ENCODE measurements at places on chromosomes 6 and 20.

- no peak for DNase-seq
Observed at GRCh38 chr20:61629602-61630390, 377.7 kb downstream of the CDH4 start.

DNA sequence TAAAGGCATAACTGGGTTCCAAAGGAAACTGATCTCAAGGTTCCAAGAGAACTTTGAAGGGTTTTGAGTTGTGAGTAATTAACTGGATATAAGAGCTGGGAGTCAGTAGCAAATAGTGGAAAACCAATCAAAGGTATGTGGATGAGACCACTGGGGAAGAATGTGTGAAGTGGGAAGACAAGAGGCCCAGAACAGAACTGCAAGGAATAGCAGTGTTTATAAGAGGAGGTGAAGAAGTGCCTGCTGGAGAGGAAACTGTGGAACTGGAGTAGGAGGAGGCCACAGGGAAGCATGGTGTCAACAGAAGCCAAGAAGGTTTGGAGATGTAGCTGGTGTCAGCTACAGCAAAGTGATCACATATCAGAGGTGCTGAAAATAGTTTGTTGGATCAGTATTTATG lies 18.7 kb upstream of the HDAC2 start:
- DNase-seq = no peak

- no peak for DNase-seq
Observed at GRCh38 chr20:40547483-40548091, 141.4 kb downstream of the MAFB start.

DNA sequence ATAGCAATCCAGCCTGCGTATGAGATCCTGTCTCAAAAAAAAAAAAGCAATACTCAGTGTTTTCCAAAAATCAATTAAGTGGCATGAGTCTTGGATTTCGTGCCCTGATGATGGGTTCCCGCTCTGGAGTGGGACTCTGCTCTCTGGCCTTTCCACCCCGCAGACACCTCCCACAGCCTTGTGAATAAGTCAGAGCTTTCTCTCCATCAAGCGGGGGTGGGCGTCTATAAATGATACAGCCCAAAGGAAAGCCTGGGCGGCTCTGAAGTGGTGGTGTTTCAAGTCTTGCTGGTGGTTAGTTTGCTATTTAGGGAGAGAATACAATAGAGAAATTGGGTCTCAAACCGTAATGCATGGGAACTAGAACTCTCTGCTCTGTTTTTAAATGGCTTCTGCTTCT lies 52.5 kb upstream of the TAGAP start:
- DNase-seq = no peak

DNA sequence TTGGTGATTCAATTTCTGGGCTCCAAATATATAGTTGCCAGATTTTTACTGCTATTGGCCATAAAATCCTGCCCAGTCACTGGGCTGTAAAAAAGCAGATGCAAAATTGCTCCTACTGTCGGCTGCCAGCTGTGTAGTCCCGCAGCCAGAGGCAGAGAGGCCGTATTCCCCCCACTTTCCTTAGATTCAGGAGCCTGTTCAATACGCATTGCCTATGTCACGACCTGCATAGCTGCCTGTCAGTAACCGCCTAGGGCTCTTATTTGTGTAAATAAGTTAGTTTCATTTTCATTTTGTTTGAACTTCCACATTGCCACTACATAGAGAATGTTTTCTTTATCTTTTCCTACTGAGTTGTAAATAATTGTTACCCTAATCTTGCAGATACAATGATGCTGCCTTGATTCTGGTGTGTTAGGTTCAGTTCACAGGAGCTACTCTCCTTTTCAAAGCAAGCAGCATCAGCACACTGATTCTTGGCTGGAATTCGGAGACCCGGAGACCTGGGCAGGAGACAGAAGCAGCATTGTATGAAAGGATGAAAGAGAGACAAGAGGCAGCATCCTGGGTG lies 46.0 kb upstream of the UST start:
- no peak for DNase-seq

DNA sequence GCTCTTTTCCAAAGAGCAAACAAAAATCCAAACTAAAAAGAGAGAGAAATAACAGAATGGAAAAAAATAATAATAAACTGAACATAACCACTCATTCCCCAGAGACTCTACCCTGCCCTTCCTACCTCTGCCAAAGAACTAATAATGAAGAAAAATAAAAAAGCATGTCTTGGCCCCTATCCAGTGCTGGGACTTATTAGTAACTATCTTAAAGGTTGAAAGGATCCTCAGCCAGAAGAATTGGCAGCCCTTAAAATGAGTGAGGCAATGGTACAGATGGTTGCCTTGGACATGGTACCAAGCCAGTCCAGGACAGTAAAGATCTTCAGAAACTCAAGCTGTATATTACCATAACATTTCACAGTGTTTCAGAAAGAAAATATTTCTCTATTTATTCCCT lies 279.3 kb downstream of the HACE1 start:
- DNase-seq = no peak

- DNase-seq = no peak
Observed at GRCh38 chr6:35432291-35432690, 19.8 kb upstream of the FANCE start.

GRCh38 chr20:14069796-14070195 lies 74.5 kb downstream of the MACROD2 start:
- no peak for DNase-seq

- no peak for DNase-seq
Observed at GRCh38 chr6:11878029-11878428, 99.4 kb upstream of the ADTRP start.

DNA sequence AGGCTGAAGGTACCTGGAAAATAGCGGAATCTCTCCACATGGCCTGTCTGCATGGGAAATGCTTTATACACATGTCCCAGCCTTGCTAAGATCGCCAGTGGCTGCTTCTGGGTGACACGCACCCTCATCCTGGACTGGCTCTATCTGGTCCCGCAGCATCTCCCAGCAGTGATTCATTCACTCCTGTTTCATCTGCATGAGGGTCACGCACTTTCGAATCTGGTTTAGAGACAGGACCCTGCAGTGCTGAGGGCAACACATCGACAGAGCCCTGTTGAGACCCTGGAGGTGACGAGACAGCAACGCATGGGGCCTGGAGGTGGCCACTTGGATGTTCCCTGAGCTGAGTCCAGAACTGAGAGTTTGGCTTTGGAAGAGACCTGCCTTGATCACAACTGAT lies 136.5 kb downstream of the SMOC2 start:
- no peak for DNase-seq

DNA sequence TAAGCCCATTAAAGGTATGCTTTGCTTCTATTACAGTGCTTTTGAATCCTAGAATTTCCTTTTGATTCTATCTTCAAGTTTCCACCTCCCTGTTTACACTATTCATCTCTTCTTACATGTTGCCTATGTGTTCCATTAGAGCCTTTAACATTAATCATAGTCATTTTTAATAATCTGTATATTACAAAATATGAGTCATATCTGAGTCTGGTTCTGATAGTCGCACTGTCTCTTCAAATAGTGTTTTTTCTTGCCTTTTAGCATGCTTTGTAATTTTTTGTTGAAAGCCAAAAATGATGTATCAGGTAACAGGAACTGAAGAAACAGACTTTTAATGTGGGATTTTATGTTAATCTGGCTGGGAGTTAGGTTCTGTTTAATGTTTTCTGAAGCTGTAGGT lies 68.4 kb downstream of the DNAAF9 start:
- no peak for DNase-seq

DNA sequence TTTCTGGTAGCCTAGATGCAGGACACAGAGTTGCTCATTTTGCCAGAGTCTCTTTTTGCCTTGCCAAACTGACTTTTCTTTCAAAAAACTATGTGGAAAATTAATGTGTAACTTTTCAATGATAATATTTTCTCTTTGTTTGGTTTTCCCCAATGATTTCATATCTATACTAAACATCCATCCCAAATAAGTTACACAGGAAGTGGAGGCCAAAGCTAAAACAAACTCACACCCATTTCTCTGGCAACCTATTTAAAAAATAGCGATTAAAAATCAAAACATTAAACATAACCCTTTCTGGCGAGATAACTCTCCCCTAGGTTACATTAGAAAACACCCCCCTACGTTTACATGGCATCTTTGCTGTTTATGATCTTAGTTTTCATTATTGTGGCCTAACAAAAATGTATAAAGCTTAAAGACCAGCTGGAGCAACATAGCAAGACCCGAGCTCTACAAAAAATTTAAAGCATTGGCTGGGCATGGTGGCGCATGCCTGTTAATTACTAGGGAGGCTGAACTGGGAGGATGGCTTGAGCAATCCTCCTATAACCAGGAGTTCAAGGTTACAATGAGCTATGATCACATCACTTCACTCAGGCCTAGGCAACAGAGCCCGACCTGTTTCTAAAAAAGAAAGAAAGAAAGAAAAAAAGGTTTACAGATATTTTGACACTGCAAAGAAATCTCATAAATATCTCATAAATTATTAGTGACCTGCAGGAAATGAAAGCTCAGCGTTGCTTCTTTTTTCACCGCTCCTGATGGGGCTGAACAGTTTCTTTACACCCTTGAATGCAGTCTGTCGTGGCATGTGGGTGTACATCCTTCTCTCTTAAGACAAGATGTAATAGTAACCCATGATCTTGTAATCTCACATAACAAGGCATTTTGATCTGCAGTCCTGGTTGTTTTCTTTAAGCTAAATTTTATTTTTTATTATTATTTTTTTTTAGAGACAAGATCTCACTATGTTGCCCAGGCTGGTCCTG lies 32.8 kb upstream of the CEP85L start:
- no peak for DNase-seq

- no peak for DNase-seq
Observed at GRCh38 chr6:56916849-56917551, 37.9 kb upstream of the BEND6 start.

- no peak for DNase-seq
Observed at GRCh38 chr6:34036357-34037069, 109.4 kb downstream of the GRM4 start.

- DNase-seq = no peak
Observed at GRCh38 chr20:17854307-17854903, 114.2 kb downstream of the SNX5 start.

GRCh38 chr6:39327507-39327906 lies 5.0 kb upstream of the KCNK16 start:
- no peak for DNase-seq

DNA sequence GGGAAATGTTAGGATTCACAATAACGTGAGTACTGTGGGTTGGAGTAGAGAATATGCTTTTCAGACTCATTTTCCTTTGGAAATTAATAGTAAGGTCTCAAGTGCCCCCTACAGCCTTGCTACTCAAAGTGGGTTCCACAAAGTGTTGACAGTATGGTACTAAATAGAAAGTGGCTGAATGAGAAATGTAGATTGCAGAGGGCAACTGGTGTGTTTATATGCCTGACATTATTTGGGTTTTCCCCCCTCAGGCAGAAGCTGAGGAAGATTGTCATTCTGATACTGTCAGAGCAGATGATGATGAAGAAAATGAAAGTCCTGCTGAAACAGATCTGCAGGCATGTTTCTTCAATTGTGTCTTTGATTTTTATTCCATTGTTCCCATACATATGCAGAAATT lies 5.6 kb downstream of the FBXO9 start:
- DNase-seq = no peak

GRCh38 chr6:26029857-26030653 lies 57.2 kb upstream of the HFE start:
- no peak for DNase-seq

GRCh38 chr6:28542440-28543296 lies 17.0 kb downstream of the GPX5 start:
- DNase-seq = peak; percentile 69

- no peak for DNase-seq
Observed at GRCh38 chr20:5442101-5442500, 125.3 kb upstream of the PROKR2 start.

- DNase-seq = no peak
Observed at GRCh38 chr20:14700639-14700960, 363.2 kb upstream of the FLRT3 start.

- no peak for DNase-seq
Observed at GRCh38 chr6:170130201-170130621, 160.7 kb downstream of the DLL1 start.

GRCh38 chr20:45779011-45779915 lies 12.4 kb downstream of the WFDC3 start:
- no peak for DNase-seq

GRCh38 chr20:37379967-37380828 lies 34.3 kb downstream of the SRC start:
- DNase-seq = no peak

DNA sequence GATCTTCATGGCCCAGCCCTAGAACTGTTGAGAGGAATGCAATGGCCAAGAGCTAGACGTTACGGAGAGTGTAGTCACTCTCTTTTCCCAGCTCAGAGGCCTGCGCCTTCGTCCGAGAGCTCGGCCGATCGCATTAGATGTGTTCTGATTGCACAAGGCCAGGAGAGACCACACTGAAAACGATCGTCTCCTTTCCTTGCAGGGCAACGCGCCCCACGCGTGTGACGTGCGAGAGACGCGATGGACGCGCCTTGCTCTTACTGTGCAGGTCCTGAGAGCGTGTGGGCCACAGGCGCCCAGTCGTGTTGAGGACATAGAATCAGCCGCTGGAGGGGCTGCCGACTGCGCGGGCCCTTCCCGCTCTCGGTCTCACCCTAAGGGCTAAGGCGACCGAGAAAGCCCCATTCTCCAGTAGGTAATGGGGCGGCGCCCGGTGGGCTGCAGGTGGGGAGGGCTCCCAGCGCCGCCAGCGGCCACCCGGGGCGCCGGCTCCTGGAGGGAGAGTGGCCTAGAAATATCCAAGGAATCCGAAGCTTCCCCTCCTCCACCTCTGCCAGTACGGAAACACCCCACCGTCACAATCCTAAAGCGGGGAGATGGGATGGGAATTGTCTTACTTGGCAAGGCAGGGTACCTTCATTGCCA lies 26.9 kb downstream of the TFAP2B start:
- no peak for DNase-seq

DNA sequence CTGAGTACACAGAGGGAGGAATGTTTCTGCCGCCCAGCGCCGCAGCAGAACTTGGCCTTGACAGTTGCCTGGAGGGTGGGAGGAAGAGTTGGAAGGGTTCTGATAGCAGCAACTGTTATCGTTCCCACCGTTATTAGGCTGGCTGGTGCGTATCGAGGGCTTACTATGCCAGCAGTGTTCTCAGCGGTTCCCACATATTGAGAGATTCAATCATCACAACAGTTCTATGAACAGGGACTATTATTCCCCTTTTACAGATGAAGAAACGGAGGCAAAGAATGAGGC lies 380.1 kb upstream of the SULF2 start:
- no peak for DNase-seq

DNA sequence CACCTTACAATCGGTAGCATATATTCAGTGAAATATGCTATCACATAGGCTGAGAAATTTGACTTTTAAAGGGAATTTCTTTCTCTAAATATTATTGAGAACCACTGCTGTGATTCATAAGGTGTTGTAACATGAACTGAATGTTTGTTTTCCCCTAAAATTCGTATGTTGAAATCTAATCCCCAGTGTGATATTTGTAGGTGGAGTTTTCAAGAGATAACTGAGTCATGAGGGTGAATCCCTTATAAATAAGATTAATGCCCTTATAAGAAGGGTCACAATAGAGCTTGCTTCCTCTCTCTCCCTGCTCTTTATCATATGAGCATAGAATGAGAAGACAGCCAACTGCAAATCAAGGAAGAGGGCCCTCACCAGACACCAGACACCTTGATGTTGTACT lies 64.8 kb downstream of the LMBRD1 start:
- no peak for DNase-seq

- no peak for DNase-seq
Observed at GRCh38 chr20:36881888-36882287, 6.0 kb downstream of the TLDC2 start.

- no peak for DNase-seq
Observed at GRCh38 chr6:12069891-12070529, 57.9 kb downstream of the HIVEP1 start.
